HCT116 (cell line): ENCODE measurements at places on chromosomes 6 and 20. TPM values are rescaled to one million over a fixed set of nuclear protein-coding genes. Genes with fewer than 3 reads are reported as not detected.
A peak's percentile ranks its signal among the peaks of the same experiment; 100 is the strongest.

DNA sequence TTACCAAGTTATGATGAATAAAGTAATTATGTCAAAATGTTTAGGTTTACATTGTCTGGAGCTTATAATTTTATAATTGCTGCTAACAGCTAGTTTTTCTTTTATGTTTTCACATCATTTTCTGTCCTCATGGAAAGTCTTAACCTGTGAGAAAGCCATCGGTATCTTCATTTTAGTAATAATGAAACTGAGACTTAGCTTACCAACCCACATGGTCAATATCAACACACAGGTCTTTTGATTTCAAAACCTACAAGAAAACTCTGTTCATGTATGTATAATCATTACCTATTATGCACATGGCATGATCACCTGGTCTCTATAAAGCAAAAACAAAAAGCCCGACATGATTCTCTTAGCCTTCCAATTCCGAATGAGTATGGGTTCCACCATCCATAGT lies 61.9 kb downstream of the KCNQ5 start:
- DNase-seq: no peak

The HLA-DQB1 gene
- total RNA-seq: 2.1 TPM

DNA sequence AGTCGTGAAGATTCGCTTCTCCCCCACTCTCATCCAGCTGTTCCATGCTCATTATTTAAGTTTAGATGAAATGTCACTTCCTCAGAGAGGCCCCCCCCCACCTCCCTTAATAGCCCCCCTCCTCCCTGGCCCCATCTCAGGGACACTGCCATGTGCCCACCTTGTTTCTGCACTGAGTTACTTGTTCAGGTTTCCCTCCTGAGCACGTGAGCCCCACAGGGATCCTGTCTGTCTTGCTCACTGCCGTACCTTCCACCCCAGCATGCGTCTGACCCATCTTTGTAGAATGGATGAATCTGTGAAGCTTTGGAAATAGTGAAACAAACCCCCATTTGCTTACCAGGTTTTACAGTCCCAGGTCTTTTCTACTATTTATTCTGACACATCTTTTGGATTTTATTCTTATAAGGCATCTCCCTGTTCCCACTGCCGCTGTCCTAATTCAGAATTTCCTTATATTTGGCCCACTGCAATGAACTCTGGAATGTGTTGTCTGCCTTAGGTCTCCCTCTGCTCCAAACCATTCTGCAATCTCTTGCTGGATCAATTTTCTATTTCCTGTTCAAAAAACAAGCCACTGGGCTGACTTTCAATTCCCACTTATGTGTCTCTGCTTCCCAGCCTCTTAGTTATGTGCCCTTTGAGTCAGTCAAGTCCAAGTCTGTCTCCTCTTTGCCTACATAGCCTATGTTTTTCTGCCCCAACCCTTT lies 136.5 kb upstream of the ECI2 start:
- DNase-seq: no peak

DNA sequence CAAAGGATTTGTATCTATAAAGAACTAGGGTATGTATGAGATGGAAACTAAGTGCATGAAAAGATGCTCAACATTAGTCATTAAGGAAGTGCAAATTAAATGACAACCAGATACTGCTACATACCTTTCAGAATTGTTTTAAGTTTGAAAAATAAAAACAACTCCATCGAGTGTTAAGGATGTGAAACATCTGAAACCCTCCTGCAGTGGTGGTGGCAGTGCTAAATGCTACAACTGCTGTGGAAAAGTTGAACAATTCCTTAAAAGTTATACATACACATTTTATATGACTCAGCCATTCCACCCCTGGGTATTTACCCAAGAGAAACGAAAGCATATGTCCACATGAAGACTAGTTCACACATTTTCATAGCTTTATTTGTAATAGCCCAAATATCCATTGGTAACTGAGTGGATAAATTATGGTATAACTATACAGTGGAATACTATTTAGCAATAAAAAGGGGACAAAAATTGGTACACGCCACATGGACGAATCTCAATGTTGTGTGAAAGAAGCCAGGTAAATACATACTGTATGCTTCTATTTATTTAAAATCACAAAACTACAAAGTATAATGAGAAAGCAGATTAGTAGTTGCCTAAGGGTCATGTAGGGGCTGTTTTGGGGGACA lies 10.6 kb downstream of the ARMH2 start:
- no peak for DNase-seq

DNA sequence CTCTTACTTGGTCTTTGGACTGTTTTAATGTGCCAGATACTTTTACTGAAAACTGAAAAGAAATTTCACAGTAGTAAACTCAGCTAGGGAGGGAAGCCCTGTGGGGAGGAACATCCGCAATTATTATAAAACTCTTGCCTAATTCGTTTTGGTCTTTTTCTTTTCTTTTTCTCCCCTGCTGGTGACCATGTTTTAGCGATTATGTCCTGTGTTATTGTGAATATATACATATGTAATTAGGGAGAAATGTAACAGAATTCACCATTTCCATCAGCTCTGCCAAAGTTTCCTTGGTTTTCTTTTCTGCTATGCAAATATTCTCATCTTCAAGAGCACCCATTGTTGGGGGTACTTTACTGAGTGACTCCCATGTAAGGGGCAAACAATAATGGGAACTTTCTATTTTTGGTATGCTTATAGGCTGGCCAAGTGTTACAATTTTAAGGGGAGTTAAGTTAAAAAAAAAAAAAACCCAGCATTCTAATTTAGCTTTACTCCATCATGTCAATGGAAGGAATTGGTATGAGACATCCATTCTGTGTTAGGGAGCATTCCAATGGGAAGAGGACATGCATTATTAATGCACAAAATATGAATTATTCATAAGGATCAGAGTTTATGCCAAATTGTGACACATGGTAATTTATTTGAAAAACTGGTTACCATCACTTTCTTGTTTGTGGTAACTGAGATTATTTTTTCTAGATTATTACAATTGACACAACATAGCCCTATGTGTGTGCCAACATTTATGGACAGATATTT lies 2.0 kb downstream of the DOK5 start:
- no peak for DNase-seq

DNA sequence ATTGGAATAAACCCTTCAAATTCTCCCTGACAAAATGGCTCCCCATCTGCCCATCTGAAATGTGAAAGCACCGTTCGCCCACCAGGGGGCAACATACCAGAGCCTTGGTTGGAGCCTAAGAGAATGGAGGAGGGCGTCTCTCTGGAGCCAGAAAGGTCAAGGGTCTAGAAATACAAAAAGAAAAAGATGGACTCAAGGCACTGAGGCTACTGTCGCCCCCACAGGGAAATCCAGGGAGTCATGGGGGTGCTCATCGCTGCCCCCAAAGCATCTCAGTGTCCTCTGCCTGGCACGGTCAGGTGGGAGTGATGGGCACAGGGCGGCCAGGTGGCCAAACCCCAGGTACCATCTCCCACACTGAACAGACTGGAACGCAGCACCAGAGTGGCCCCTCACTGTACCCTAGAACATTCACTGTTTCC lies 136.3 kb downstream of the ZMYND8 start:
- peak; percentile 10 for DNase-seq

The ZC3H12D gene
- total RNA-seq: 0.30 TPM

DNA sequence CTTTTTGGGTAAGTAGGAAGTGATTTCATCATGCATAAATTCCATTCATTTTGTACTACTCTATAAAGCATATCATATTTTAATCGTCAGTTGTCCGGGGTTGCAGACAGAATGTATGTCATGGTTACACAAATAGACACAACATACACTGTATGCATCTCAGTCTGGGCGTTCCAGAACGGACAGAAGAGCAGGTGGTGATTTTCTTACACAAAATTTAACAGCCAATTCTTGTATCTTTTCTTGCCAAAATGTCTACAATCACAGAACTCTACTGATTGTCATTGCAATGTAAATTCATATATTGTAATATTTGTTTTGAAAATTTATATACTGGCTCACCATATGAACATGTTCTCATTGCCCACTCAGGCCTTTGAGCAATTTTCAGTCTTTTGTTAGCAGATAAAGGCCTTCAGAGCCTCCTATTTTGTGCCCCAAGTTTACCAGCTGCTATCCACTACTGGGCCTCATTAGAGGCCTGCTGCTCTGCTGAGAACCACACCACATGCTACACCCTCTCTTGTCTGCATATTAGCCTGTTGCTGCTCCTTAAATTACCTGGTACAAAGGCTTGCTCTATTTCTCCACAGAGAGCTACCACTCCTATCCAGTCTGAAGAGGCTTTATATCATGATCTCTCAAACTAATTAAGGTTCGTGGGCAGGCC lies 61.5 kb downstream of the PRDM13 start:
- DNase-seq: no peak

DNA sequence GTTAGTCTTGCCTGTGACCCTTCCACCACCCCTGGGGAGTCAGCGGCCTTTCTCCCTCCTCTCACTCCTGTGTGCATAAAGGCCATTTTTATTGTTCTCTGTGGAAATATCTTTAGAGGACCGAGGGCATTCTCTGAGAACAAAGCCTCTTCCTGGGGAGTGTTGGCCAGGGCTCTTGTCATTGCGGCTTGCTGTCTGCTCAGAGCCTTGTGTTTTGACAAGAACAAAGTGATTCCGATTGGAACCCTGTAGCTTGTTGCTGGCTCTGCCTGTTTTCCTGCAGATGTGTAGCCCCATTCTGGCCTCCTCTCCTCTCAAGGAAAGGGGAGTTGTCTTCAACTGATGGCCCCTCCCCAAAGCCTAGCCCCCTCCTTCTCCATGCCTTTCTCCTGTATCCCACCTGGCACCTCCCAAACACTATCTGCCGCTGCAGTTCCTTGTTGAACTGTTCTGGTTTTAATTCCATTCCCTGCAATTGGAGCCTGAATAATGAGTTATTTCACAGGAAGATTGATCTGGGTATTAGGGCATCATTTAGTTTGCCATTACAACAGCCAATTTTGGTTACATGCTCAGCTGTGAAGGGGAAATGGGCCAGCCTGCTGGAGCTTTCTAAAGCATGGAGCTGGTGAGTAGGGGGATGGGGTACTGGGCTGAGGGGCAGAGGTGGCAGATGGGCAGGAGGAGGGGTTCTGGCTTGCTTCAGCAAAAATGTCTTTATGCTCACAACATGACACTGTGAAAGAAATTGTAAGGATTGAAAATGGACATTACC lies 252.5 kb downstream of the LRFN2 start:
- DNase-seq: no peak

The UFL1 gene
- 19.6 TPM for total RNA-seq
